ENCODE measurements at places on chromosomes 16 and 17.
A peak's percentile ranks its signal among the peaks of the same experiment; 100 is the strongest.

DNA sequence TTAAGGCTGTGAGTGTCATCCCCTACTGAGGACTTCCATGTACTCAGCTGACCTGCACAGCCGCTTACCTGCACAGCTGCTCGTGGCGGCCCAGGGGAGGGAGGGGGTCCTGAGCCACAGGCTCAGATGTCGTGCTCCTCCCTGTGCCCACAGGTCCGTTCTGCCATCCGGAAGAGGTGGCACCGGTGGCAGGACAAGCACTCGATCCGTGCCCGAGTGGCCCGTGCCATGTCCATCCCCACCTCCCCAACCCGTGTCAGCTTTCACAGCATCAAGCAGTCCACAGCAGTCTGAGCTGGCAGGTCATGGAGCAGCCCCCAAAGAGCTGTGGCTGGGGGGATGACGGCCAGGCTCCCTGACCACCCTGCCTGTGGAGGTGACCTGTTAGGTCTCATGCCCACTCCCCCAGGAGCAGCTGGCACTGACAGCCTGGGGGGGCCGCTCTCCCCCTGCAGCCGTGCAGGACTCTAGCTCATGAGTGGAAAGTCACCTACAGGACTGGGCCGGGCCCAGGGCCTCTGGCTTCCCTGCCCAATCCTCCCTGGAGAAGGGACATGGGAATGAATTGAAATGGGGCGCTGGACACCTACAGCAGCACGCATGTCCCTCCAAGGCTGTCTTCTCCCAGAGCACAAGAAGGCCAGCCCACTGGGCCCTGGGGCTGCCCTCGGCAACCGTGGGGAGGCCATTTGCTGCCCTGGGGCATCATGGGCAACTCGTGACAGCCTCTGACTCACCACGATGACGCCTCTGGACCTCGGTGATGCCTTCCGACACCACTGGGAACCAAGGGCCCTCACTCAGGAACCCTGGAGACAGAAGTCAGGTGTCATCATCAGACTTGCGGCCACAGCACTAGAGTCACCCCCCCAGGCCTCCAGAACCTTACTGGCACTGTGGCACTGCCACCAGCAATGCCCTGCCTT, 9.9 kb upstream of the SPPL2C start:
- DNase-seq, result no peak

DNA sequence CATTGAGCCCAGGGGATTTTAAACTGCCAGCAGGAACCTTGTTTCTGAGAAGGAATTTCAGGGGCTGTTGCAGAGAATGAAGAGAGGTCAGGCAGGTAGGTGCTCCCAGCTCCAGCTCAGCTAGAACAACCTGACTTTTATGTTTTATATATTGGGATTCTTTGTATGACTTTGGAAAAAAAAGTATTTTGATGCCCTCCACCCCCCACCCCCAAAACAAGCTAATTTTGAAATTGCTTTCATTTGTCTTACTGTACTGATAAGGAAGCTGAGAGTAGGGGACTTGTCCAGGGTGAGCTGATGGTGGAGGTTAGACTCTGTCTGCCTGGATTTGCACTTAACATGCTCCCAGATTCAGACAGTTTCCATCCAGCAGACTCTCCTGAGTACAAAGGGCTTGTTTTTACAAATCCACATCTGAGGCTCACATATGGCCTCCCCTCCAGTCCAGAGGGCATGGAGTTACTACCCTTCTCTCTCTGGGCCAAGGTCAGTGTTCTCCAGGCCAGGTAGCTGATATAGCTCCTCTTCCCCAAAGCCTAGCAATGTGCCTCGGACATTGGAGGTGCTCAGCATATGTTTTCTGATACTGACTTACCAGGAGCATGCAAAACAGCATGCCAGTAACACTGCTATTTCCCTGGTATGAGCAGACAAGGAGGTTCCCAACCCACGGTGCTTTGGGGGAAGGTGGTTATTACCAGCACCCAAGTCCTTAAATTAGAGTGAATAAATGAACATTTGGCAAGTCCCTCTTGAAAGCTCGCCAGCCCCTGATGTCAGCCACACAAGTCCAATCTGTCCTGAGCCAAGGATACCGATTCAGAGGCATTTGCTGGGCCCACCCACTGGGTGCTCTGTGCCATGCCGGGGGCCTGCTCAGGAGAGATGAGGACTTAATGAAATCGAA, 11.3 kb downstream of the STX1B start:
- no peak for DNase-seq

DNA sequence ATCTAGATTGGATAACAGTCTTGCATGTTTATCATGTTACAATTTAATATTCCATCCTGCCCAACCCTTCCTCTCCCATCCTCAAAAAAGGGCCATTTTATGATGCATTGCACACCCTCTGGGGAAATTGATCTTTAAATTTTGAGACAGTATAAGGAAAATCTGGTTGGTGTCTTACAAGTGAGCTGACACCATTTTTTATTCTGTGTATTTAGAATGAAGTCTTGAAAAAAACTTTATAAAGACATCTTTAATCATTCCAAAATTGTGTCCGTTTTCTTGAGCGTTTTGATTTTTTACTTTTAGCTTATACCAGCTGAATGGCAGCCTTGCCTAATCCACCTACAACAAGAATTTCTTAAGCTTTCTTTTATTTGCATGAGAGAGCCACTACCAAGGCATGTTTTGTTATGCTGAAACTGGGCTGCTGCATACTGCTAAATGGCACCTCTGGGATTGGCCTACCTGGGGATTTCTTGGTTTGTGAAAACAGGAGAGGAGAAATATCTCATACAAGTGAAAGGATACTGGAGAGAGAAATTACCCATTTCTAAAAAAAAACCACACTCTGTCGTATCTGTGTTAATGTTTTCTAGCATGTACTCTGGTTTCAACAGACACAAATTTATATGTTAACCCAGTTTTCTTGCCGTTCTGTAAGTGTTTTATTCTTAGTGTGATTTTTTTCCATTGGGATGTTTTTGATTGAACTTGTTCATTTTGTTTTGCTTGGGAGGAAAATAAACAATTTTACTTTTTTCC, 52.2 kb downstream of the TUBD1 start:
- DNase-seq, result no peak

DNA sequence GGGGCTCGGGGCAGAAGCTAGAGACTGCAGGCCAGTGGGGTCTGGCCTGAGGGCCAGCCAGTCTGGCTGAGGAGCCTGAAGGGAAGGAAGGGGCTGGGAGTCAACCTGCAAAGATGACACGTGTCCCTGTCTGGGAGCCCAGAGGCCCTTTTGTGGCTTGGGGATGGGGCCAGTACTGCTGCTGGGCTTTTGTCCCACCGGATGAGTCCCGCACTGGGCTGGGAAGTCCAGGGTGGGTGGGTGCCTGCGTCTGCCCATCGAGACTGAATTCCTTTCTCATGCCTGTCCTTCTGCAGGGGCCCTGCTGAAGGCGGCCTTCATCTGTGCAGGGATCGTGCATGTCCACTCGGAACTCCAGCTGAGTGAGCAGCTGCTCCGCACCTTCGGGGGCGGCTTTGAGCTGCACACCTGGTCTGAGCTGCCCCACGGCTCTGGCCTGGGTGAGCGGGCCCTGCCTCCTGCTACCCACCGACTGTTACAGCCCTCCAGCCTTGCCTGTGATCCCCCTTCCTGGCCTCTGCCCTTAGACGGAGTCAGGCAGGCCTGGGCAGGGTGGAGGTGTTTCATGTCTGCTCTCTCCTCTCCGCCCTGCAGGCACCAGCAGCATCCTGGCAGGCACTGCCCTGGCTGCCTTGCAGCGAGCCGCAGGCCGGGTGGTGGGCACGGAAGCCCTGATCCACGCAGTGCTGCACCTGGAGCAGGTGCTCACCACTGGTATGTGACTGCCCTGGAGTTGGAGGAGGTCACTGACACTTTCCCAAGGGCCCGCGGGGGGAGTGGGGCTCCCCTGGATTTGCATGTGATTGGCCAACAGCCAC, 20.9 kb downstream of the FCSK start:
- DNase-seq, result no peak

GRCh38 chr17:79072544-79072943, 2.1 kb upstream of the ENGASE start:
- no peak for DNase-seq

- DNase-seq, result no peak
Measured at GRCh38 chr17:77379065-77379428, 238.3 kb downstream of the SEC14L1 start.

DNA sequence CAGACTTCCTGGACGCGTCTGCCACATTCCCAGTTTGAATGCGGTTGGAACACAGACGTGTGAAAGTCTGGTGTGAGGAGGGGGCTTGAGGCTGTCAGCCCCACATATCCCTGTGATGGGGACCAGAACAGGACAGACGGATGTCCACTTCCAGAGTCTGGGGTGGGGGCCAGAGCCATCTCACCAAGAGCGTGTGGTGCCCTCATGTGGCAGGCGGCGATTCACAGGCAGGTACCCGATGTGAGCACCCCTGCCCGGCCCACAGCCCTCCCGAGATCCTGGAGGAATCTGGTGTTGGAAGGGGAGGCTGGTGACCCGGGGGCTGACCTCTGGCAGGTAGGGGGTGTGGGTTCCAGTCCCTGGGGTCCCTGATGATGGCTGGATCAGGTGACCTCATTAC, 51.5 kb downstream of the ENGASE start:
- DNase-seq, result no peak

- DNase-seq, result no peak
Measured at GRCh38 chr16:6207124-6207523, 1109.5 kb upstream of the EEF2KMT start.

- DNase-seq, result no peak
Measured at GRCh38 chr17:18105595-18105994, 3.0 kb upstream of the MYO15A start.

DNA sequence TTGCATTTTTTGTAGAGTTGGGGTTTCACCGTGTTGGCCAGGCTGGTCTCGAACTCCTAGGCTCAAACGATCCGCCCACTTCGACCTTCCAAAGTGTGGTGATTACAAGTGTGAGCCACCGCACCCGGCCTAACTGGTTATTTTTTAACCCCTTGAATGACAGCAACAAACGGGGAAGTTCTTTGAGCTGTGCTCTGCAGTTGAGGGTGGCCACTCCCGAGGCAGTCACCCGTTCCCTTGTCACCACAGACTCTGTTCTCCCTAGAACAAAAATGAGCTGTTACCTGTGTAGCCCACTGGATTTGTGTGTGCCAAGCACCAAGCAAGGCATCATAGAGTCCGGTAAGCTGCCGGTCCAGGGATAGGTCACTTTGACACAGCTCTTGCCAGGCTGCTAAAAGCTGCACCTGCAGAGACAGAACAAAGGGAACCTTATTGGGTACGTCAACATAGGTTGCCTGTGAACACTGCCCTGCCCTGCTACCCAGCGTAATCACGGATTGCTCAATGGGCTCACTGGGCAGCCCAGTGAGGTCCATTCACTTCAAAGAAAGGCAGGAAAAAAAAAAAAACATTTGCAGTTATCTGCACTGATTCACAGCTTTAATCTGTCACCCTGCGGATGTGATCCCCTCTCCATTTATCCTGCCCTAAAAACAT, 19.6 kb downstream of the COG7 start:
- DNase-seq, result no peak

DNA sequence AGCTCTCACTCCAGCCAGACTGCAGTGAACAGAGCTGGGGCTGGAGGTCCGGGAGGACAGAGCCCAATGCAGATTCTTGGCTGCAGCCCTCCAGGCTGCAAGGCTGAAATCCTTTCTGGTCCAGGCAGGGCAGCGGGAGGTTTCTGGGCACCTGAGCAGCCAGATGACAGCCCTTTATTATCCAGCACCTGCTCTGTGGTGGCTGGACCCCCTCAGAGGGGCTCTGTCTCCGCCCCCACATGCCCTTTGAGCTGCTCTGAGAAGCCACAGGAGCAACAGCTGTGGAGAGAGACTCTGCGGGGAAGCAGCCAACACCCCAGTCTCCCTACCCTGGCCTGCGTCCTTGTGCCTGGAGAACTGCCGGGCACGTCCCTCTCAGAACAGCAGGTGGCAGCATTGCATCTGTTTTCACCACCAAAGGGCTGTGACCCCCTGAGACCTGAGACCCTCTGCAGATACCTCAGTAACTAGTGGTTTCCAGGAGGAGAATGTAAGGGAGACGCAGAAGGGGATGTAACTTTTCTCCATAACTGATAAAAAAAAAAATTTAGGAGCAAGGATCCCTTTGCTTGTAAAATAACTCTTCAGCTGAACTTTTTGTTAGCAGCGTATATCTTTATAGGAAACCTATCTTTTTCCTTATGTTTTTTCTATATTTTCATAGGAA, 3.7 kb upstream of the CNP start:
- DNase-seq, result peak; percentile 79

GRCh38 chr17:38702916-38703741, 1.9 kb upstream of the MLLT6 start:
- peak; percentile 46 for DNase-seq
